ENCODE measurements at places on chromosomes 5 and 9. TPM values are rescaled to one million over a fixed set of nuclear protein-coding genes. Genes with fewer than 3 reads are reported as not detected.

GRCh38 chr9:82337351-82337750 lies 348.8 kb downstream of the SPATA31D1 start:
- H3K4me3 ChIP-seq, result no peak overlapping the region
- H3K36me3 ChIP-seq, result no peaks in the 10 kb centered on the region
- no peaks in the 10 kb centered on the region for H3K4me1 ChIP-seq
- no peak overlapping the region for H3K27ac ChIP-seq
- no peak for DNase-seq

GRCh38 chr9:126565336-126566128 lies 48.2 kb upstream of the LMX1B start:
- no peak overlapping the region for H3K4me3 ChIP-seq
- no peaks in the 10 kb centered on the region for H3K36me3 ChIP-seq
- DNase-seq, result no peak

- H3K4me1 ChIP-seq, result no peaks in the 10 kb centered on the region
- no peak overlapping the region for H3K4me3 ChIP-seq
- no peak for DNase-seq
- H3K27ac ChIP-seq, result no peak overlapping the region
- H3K27me3 ChIP-seq, result peaks cover 44% of the 10 kb centered on the region
- H3K36me3 ChIP-seq, result no peaks in the 10 kb centered on the region
These were observed 42.5 kb downstream of the FRMPD1 start for GRCh38 chr9:37693260-37693659.

- H3K4me3 ChIP-seq, result no peak overlapping the region
- no peak for DNase-seq
- H3K27ac ChIP-seq, result no peak overlapping the region
- H3K4me1 ChIP-seq, result no peaks in the 10 kb centered on the region
- no peaks in the 10 kb centered on the region for H3K36me3 ChIP-seq
These were observed 27.8 kb downstream of the DTWD2 start for GRCh38 chr5:118960557-118960956.

GRCh38 chr9:120532475-120532874 lies 47.5 kb downstream of the CDK5RAP2 start:
- H3K27me3 ChIP-seq, result no peaks in the 10 kb centered on the region
- H3K4me3 ChIP-seq, result no peak overlapping the region
- DNase-seq, result no peak
- H3K27ac ChIP-seq, result no peak overlapping the region
- H3K36me3 ChIP-seq, result peaks cover 73% of the 10 kb centered on the region

Gene RMRP
- 7,126 TPM for total RNA-seq

- no peak overlapping the region for H3K27ac ChIP-seq
- no peaks in the 10 kb centered on the region for H3K27me3 ChIP-seq
- H3K4me1 ChIP-seq, result no peaks in the 10 kb centered on the region
- no peak for DNase-seq
- no peak overlapping the region for H3K4me3 ChIP-seq
These were observed 944.8 kb downstream of the DTWD2 start for GRCh38 chr5:118043531-118043930.
